ENCODE measurements at places on chromosomes 2 and 18.

DNA sequence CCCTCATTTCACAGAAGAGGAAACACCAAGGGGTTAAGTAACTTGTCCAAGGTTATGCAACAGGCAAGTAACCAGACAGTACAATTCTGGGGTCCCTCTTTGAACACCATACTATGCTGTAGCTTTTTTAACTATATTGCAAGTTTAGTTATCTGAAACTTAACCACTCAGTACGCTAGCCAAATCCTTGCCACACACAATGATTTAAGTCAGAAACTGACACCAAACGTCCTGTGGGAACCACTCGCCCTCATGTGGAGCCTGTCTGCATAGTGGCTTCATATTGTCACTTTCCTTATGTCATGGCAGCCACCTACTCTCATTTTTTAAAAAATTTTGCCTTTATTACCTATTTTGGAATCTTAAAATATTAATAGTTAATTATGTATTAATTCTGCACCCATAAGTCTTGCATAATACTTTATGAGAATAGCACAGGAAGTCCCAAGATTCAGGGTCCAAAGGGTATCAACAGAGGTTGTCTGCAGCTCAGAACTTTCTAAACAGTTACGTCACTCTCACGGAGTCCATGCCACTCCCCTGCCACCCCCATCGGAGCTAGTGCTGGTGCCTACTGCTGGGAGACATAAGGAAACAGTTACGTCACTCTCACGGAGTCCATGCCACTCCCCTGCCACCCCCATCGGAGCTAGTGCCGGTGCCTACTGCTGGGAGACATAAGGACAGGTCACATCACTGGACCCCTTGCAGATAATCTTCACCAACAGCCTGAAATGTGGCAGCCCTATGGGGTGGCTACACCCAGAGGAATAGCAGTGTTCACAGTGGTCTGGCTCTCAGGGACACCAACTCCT lies 99.0 kb downstream of the L3MBTL4 start:
- DNase-seq: no peak

GRCh38 chr2:233572468-233572867 lies 5.9 kb upstream of the USP40 start:
- no peak for DNase-seq

GRCh38 chr18:45724601-45725000 lies 620 bp downstream of the SLC14A1 start:
- no peak for DNase-seq

- no peak for DNase-seq
These were observed 335.6 kb upstream of the ID2 start for GRCh38 chr2:8346208-8346607.

GRCh38 chr2:211349031-211349430 lies 792.6 kb downstream of the CPS1 start:
- peak; percentile 33 for DNase-seq

GRCh38 chr2:224310943-224311625 lies 90.8 kb downstream of the FAM124B start:
- DNase-seq: no peak

- no peak for DNase-seq
These were observed 127.5 kb downstream of the SPAG16 start for GRCh38 chr2:213411582-213412289.

DNA sequence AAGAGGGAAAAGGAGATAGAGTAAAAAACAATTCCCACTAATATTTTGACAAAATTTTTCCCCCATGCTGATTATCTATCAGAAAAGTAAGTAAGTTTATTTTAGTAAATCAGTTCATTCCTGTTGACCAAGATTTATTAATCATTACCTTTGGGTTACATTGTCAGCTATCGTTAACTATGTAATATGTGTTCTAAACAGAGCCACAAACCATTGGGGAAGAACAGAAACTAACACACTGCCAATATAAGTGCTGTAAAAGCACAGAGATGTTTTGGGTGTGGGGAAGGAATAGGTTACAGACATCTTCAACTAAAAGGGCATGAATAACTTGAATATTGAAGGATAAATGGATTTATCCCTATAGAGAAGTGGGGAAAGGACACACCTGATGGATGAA lies 42.5 kb upstream of the ACADL start:
- no peak for DNase-seq

DNA sequence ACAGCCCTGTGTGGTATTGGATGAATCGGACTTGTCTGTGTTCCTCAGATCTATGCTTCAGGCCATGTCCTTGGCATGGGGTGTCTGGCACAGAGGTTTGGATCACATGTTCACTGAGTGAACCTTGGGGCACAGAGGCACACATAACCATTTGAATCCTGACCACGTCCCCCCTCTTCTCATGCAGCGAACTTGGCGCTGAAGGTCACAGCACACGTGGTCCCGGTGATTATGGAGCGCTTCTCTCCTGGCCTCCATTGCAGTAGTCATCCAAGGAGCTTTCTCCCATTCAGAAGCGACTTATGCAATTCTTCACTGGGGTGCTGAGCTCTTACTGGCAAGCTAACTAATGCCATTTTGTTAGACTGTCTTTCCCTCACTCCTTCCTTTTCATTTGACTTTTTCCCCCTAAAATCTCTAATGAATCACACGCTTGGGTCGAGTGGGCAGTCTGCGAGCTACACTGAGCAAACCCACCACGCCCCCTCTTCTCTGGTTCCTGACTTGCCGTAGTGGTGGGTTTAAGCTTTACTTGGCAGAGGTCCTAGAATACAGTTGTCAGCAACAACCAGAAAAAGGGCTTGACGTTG lies 59.4 kb downstream of the KCNG2 start:
- peak; percentile 67 for DNase-seq

- no peak for DNase-seq
These were observed 132.7 kb downstream of the TSN start for GRCh38 chr2:121888189-121888557.
